ENCODE measurements at places on chromosomes 5 and 9. TPM values are rescaled to one million over a fixed set of nuclear protein-coding genes. Genes with fewer than 3 reads are reported as not detected.

DNA sequence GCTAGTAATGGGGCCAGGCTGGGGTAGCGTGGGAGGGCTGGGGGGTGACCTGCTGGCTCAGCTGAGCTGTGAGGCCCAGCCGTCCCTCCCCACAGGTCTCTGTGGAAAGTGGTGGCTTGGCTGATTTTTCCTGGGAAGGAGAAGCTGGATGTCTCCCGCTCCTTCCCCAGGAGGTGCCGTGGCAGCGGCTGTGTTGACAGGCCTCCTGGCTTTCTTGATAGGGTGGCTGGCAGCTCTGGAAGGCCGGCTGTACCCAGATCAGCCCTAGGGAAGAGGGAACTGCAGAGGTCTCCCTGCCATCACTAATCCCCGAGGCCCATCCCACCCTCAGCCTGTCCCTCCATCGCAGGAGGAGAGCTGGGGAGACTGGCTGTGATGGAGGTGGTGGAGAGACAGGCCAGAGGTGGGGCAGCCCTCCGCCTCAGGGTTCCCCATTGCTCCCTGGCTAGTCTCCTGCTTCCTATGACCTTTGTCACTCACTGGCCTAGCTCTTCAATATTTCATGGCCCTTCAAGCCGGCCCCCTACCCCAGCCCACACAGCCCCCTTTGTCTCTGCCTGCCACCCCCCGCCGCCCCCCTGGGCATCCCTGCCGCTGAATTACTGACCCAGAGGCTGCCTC is 6.8 kb downstream of the CXXC5 start:
- no peak for DNase-seq

CTSV gene
- total RNA-seq: 2.8 TPM

DNA sequence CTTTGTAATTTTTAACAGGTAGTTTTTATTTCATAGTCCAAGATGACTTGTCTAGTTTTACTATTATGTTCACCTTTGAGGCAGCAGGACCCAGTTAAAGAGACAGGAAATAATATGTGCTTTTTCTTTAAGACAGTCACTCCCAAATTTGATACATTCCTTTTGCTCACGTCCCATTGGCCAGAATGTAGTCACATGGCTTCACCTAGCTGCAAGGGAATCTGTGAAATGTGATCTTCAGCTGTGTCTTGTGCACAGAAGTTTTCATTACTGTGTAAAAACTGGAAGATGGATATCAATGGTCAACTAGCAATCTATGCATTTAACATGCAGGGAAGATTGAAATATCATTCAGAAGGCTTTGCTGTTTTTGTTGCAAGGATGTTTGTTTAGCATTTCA is 41.1 kb downstream of the XRCC4 start:
- DNase-seq: no peak

DNA sequence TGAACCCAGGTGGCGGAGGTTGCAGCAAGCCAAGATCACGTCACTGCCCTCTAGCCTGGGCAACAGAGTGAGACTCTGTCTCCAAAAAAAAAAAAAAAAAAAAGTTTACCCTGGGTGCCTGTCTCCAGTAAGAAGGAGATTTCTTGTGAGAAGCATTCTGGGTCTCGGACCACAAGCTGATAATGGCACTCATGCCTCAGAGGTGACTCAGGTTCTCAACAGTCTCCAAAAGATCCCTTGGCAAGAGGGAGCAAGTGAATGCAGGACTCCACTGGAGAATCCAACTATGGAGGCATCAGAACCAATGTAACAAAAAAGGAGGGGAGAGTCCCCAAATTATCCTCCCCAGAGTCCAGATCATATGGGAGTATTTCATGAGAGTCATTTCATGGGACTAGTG is 106.0 kb upstream of the LRRTM2 start:
- DNase-seq: no peak

- no peak for DNase-seq
Observed at GRCh38 chr5:41012318-41012717, 58.8 kb downstream of the MROH2B start.

- DNase-seq: no peak
Observed at GRCh38 chr5:82406205-82406773, 128.1 kb upstream of the RPS23 start.

DNA sequence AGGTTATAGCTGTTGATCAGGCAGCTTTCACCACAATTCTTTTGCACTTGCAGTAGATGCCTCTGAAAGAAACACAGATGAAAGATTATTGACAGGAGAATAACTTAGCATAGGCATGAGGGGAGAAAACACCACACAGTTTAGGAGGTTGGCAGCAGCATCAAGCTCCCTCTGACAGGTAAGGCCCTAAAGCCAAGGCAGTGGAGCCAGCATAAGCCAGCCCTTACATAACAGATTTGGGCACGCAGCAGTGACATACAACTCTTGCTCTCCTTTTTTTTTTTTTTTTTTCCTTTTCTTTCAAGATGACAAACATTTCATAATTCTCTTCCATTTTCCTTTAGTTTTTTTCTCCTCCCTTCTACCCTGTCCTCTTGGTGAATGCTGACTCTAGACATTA is 257.6 kb upstream of the ADAMTSL1 start:
- DNase-seq: no peak

GRCh38 chr9:33375841-33376321 is 26.5 kb downstream of the AQP7 start:
- no peak for DNase-seq

- DNase-seq: no peak
Observed at GRCh38 chr9:97319395-97319794, 11.9 kb downstream of the CCDC180 start.

GNA14 gene
- 0.59 TPM for total RNA-seq

DNA sequence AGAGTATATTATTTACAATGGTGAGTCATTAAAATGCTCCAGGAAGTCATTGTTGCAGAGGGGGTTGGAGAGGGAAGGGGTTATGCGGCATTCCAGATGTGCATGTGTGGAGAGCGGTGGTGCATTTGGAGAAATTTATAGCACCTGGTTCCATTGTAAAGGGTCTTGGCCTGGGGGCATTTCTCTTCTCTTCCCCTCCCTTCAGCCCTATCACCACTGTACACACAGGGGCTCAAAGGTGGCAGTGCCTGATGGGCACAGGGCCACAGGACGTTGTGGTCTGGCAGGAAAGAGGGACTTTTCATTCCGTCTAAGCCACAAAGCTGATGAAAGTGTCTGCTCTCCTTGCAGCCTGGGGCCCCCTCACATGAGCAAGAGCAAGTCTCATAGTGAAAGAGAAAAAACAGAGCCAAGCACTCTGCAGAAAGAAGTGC is 442.4 kb upstream of the ZNF462 start:
- DNase-seq: no peak

DNA sequence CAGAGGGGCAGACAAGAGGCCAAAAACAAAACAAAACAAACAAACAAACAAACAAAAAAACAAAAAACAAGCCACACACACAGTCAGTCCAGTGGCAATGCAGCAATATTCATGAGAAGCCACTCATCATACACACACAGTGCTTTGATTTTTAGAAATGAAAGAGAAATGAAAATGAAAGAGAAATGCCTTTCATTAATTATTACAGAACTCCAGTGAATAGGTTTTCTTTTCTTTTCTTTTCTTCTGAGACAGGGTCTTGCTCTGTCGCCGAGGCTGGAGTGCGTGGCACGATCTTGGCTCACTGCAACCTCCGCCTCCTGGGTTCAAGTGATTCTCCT is 36.9 kb downstream of the SPRY4 start:
- DNase-seq: no peak

DNA sequence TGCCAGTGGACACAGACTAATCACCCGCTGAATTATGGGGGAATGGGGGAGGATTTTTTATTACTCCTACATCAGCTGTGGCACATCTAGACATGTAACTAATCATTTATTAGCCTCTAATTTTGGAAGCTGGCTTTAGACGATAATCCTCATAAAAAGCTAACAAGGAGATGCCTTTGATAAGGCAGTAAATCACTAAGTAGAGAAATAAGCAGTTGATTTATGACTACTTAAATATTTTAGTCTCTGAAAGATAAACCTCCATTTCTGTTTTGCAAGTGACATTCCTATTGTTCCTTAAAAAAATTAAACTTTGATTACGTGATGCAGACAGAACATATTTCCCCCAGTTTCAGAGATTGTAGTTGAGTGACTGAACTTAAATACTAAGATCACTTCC is 206.4 kb upstream of the CDKN2B start:
- no peak for DNase-seq

CYFIP2 gene
- 335 TPM for total RNA-seq

SPATA31C1 gene
- total RNA-seq: not detected

DNA sequence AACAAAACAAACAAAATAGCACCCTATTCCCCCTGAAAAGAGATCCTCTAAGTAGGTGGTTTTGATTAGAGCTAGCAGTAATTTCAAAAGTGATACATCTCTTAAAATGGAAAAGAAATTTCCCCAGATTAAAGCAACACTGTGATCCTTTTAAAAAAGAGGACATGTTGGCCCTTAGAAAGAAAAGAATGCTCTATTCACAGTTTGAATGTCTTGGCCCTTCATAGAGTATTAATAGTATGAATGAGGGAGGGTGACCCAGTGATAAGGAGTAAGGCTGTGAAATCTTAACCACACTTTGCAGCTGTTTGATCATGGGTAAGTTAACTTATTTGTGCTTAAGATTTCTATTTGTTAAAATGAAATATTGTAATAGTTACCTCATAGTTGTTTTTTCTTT is 467.7 kb upstream of the MEF2C start:
- DNase-seq: no peak

CD74 gene
- 277 TPM for total RNA-seq

GRCh38 chr9:1599961-1600360 is 415.2 kb upstream of the SMARCA2 start:
- DNase-seq: no peak

ZNF354C gene
- total RNA-seq: 2.8 TPM

ACTBL2 gene
- not detected for total RNA-seq

GRCh38 chr9:7097785-7098752 is 340.3 kb downstream of the KDM4C start:
- DNase-seq: no peak

GRCh38 chr5:24899180-24899579 is 254.4 kb upstream of the CDH10 start:
- DNase-seq: no peak

DNA sequence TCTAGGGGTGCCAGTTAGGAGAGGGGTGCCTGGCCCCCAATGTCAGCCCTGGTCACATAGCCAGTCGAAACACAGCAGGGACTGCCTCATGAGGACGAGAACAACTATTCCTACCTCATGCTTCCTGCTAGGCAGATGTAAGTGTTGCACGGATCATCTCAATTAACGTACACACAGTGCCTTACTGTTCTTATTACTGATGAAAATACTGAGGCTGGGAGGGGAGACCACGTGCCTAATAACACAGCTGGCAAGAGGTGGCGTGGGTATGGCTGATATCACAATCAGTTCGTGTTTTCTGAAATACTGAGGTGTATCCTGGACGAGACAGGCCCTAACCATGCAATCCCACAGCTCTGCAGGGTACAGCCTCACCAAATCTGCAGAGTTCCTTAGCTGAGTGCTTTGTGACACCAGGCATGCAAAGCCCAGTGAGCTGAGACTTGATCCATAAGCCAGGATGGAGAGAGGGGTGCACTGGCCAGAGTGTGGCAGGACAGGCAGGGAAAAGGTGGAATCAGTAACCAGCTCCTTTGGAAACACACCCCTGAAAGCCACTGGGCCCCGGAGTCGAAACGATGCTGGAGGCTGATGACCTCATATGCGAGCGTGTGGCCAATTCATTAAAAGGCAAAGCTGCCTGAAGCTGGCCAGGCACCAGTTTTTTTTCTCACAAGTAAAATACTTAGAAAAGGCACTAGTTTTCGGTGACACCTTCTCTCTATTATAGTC is 63.9 kb downstream of the PRRT1B start:
- no peak for DNase-seq

GRCh38 chr9:125931211-125931610 is 184.0 kb downstream of the PBX3 start:
- no peak for DNase-seq

DNA sequence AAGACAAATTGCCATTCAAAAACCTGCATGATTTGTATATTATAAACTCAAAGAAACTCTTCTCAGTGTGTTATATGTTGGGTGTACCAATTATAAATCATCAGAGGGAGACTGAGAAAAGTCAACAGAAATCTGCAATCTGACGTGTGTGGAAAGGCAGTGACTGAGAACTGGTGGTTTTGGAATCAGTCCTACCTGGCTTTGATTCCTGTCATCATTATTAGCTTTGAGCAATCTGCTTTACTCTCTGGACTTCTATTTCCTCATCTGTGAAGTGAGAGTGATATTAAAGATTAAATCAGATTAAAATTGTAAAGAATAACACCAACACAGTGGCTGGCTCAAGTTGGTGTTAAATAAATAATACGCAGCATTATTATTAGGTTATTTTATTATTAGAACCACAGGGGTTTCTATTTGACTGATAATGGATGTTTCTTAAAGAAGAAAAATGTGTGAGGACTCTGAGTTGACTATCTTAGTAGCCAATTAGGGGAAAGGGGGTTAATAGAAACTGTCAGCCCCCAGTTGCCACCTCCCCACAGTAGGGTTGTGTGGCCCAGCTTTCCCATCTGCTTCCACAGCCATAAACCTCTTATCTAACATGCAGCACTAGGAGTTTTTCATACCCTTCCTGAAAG is 59.6 kb downstream of the SNCAIP start:
- no peak for DNase-seq

GRCh38 chr5:132773114-132773513 is 3.9 kb downstream of the SEPTIN8 start:
- DNase-seq: no peak

- DNase-seq: no peak
Observed at GRCh38 chr9:95098391-95098921, 219.1 kb downstream of the FANCC start.

- no peak for DNase-seq
Observed at GRCh38 chr5:36366883-36367282, 65.2 kb upstream of the RANBP3L start.

Data from activated naive CD4-positive, alpha-beta T cell treated with anti-CD3 and anti-CD28 coated beads, Interleukin-2, amount 50 U/mL, for 72 hours (primary cell).